ENCODE measurements at places on chromosomes 7 and 10.
A peak's percentile ranks its signal among the peaks of the same experiment; 100 is the strongest.

- no peak for DNase-seq
Observed at GRCh38 chr7:70063371-70063770, 465.1 kb downstream of the AUTS2 start.

DNA sequence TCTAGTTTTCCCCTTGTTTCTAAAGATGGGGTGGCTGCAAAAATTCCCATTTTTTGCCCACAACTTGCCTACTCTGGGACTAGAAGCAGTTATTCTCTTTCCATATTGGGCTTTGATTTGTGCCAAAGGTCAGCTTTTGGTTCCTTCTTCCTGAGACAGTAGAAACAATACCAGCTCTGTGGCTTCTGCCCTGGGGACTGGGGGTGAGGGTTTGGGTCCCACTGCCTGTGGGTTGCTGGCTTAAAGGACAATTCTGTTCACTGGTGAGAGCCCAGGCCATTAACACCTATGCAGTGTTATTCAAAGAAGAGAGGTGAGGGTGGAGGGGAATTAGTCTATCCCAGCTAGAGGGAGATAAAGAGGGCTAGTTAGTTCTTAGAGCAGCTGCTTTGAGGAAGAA lies 171.5 kb downstream of the CPEB3 start:
- no peak for DNase-seq

DNA sequence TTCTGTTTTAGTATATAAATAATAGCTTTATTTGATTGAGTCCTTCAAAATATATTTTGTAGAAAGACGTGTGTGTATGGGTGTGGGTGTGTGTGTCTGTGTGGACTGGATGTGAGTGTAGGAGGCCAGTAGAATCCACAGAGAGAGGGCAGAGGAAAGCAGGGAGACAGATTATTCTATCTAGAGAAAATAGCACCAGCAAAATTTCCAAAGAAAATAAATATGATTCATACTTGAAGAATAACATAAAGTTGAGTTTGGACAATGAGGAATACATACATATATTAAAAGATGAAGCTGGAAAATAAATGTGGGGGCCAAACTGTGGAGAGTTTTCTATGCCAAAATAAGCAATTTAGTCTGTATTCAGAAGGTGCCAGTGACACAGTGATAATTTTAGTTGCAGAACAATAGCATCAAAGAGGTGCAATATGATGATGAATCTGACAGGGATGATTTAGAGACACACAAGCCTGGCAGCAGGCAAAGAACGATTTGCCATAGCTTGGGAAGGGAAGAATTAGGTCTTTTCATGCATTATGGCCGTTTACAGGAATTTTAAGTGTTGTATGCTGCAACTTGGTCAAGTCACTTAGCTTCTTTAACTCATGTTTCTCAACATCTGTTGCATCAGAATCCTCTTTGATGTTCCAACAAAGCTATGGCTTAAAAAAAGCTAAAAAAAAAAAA lies 121.3 kb downstream of the SEMA3A start:
- peak; percentile 75 for DNase-seq

DNA sequence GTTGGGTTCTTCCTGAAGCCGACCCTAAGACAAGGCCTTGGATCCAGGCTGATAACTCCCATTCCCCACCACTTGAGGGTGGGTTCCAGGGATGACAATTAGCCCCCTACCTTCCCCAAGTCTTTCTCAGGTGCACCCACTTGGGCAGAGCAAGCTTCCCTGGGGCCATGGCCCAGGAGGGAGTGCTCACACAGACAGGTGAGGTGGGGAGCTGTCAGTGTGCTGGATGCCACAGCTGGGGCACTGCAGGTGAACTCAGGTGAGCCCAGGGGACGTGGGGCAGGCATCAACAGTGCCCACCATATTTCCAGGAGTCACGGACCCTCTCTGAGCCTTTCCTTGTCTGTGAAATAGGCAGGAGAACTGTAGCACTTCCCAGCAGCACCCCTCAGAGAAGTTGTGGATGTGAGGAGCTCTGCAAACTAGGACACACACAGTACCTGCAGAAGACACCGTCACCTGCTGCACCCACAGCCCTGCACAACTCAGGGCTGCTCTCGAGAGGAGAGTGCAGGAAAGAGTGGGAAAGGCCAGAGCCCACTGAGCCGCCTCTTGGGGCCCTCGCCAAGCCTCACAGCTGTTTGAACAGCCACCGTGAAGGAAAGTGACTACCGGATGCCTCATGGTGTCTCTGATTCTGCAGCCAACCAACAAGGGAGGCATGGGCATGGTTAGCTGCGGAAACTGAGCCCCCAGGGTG lies 17.9 kb downstream of the SH3PXD2A start:
- no peak for DNase-seq

- DNase-seq = no peak
Observed at GRCh38 chr10:5553400-5554170, 28.8 kb downstream of the CALML3 start.

DNA sequence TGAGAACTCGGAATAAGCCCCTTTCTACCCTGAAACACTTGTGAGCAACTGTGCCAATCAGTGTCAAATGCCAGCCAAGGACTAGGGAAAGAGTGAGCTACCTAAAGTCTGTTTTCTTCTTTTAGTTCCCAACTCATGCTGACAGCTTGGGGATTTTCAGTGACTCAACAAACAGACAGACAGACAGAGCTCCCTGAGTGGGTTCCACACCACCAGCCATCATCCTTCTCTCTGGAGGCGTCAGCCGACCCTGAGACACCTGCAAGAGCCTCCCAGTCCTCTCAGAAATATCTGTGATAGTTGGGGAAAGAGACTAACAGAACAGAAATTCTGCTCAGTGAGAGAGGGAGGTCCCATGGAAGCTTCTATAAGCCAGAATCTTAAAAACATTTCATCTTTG lies 49.5 kb downstream of the GATA3 start:
- no peak for DNase-seq

GRCh38 chr10:69451784-69452251 lies 553 bp downstream of the TSPAN15 start:
- no peak for DNase-seq

DNA sequence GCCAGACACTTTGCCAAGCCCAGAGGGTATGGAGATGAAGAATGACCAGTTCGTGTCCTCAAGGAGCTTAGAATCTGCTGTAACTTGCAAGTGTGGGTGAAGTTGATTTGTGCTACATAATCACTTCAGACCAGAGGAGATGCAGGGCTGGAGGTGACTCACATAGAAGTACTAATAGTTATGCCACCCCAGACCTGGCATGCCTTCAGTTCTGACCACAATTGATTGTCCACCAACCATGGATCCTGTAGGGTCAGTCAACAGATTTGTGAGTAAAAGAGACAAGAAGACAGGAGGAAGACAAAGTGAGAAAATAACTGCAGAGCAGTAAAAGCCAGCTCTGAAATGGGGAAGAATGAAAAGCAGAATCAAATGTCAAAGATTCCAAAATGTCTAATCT lies 51.2 kb upstream of the BMPER start:
- no peak for DNase-seq

- DNase-seq = no peak
Observed at GRCh38 chr10:131199646-131200045, 111.9 kb downstream of the TCERG1L start.

DNA sequence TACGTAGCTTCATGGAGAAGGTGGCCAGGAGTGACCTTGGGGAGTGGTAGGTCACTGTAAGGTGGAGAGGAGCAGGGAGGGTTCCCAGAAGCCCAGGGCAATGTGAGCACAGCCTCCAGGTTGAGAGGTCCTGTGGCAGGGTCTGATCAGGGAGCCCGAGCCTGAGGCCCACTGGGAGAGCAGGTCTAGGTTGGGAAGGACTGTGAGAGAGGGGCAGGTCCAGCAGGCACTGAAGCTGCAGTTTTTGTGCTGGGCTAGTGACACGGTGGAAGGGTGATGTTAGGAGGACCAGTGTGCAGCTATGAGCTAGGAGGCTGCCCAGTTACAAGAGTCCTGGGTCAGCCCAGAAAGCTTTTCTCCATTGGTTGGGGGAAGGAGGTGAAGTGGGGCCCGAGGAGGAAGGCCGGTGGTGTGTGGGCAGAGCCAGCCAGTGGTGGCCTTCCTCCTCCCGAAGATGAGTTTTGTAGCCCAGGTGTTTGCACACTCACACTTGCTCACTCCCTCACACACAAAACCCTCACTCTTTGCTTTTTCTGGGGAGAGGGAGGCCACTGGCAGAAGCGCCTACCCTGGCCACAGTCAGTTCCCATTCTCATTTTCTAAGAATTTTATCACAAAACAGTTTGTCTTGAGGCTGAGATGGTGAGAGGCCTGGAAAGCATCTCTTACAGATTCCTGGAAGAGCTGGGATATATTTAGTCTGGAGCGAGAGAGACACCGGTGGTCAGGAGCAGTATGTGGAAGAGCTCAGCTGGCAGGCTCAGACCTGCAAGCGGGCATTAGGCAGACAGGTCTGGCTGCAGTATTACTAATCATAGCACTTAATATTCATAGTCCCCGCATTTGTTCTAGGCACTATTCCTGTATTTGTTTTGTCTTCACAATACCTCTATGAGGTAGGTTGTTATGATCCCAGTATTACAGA lies 57.1 kb downstream of the ZNF467 start:
- no peak for DNase-seq

DNA sequence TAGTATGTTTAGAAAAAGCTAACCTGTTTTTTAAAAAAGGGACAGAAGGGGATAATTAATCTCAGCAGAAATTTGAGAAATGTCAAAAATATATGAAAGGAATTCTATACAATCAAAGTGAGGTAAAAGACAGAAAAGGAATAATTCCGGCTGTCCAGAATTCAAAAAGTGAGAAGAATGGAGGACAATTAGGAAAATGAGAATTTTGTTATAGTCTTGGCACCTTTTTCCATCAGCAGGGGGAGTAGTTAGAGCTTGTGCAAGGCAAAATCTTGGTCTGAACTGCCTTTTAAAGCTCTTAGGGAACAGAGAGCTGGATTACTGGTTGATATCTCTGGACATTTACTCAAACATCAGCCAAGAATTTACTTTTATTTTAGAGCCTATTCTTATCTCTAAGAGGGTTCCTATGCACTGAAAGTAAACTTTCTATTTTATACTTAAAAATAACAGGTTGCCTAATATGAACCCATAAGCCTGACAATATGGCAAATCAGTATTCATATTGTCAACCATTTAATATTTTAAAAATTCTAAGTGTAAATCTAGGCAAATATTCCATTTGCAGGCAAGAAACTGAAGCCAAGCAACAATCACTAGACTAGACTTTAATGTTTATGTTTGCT lies 185.6 kb downstream of the ANK3 start:
- DNase-seq = peak; percentile 48

DNA sequence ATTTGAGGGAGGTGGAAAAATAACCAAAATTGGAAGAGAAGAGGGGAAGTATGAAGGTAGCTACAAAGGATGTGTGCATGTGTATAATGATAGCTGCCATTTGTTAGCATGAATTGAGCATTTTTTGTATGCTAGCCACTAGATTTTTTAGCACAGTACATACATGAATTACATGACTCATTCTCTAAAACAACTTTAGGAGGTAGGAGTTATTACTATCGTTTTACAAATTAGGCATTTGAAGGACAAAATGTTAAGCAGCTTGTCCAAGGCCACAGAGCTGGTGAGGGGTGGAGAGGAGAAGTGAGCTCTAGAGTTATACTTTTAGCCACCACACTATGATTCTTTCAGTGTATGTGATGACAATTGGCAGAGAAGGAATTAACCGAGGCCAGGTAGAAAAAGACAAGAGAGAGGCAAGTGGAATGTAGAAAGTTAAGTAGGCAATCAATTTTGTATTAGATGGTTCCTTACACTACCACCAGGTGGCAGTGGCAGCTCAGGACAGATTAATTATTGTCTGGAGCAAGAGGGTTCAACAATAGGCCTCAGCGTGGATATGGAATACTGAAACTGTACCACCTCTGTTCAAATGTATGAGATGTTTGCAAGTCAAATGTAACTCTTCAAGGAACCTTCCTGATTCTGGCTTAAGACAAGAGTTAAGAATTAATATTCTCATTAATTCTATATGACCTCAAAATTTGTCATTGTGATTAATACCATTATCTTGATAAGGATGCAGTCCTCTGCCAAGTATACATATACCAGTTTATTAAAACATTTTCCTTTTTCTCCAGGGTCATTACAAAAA lies 128.0 kb downstream of the MBL2 start:
- DNase-seq = peak; percentile 79

GRCh38 chr10:369221-369683 lies 234.0 kb downstream of the ZMYND11 start:
- DNase-seq = no peak

GRCh38 chr7:81207801-81208200 lies 288.9 kb upstream of the SEMA3C start:
- no peak for DNase-seq

GRCh38 chr10:86188326-86188725 lies 178.3 kb downstream of the GRID1 start:
- DNase-seq = no peak

- no peak for DNase-seq
Observed at GRCh38 chr7:22885797-22886261, 63.2 kb upstream of the TOMM7 start.

DNA sequence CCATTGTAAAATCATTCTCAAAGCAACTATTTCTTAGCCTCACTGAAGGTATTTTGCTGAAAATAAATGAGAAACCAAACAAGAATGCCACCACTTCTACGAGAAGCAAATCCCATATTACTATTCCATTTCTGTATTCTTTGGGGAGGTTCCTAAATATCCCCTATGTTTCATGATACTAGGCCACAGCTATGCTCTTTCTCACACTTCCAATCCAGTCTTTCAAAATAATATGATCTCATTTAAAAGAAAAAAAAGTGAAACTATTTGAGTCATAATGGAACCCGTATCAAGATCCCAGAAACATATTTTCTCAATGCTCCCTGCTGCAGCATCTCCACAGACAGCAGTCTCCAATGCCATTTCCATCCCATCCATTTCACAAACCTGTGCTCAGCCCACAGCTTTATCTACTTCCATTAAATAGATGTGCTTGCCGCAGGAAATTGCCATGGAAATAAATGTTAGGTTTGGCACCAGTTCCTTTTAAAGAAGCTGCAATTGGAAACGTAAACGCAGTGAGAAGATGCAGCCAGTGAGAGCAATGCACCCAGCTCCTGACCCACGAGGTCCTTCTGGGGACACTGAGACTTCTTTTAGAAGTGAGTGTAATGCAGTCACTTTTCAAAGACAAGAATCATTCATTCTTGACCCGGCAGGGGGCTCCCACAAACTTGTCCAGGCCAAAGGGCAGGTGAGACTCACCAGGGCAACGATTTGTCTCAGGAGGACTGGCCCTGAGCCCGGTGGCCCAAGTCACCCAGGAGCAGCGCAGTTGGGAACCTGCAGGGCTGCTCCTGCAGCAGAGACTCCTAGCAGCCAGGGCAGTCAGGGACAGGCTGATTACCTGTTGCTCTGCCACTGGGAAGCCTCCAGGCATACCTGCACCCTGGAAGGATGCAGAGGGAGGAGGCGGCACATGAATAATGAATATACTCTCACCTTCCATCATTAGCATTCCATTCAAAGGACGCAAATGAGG lies 99.6 kb downstream of the C10orf90 start:
- DNase-seq = no peak

GRCh38 chr10:79446758-79447084 lies 1.3 kb upstream of the ZCCHC24 start:
- peak; percentile 36 for DNase-seq

- DNase-seq = no peak
Observed at GRCh38 chr10:133227256-133227655, 2.8 kb upstream of the UTF1 start.

GRCh38 chr10:69265521-69265920 lies 12.8 kb upstream of the HK1 start:
- no peak for DNase-seq

- DNase-seq = no peak
Observed at GRCh38 chr7:115153176-115153575, 231.3 kb downstream of the MDFIC start.

Measured in endothelial cell of umbilical vein (primary cell).